ENCODE measurements at places on chromosomes 5 and 9. TPM values are rescaled to one million over a fixed set of nuclear protein-coding genes. Genes with fewer than 3 reads are reported as not detected.

PURA gene
- total RNA-seq = 14.4 TPM

ASPN gene
- not detected for total RNA-seq

TICAM2 gene
- 3.5 TPM for total RNA-seq

C5orf58 gene
- not detected for total RNA-seq

TLX3 gene
- not detected for total RNA-seq

PCDHB6 gene
- not detected for total RNA-seq

DNM1 gene
- total RNA-seq = 0.49 TPM

DAB2IP gene
- total RNA-seq = 0.32 TPM

HMMR gene
- total RNA-seq = 30.7 TPM

AQP7 gene
- total RNA-seq = 0.27 TPM

C8G gene
- 4.2 TPM for total RNA-seq

ZNF782 gene
- total RNA-seq = 4.5 TPM

GADD45G gene
- 34.2 TPM for total RNA-seq

PKD2L2 gene
- total RNA-seq = not detected

WASHC1 gene
- total RNA-seq = 20.3 TPM

WDR31 gene
- 2.0 TPM for total RNA-seq

FAM151B gene
- total RNA-seq = 0.22 TPM

NRG2 gene
- 0.27 TPM for total RNA-seq

BAAT gene
- total RNA-seq = not detected

OLFML2A gene
- total RNA-seq = not detected

SLCO6A1 gene
- not detected for total RNA-seq

ISCA1 gene
- total RNA-seq = 25.3 TPM

All from T-helper 1 cell treated with Interleukin-12 subunit alpha and Interleukin-12 subunit beta and Interleukin-4 antibody, amounts not matched to agents 30 ng/mL and 1 ng/mL, for 36 hours (primary cell).